Activated naive CD4-positive, alpha-beta T cell treated with anti-CD3 and anti-CD28 coated beads, Interleukin-2, amount 10 ng/mL, durations not matched to agents 7 days and 5 days (primary cell): ENCODE measurements at places on chromosomes 1 and 21.

DNA sequence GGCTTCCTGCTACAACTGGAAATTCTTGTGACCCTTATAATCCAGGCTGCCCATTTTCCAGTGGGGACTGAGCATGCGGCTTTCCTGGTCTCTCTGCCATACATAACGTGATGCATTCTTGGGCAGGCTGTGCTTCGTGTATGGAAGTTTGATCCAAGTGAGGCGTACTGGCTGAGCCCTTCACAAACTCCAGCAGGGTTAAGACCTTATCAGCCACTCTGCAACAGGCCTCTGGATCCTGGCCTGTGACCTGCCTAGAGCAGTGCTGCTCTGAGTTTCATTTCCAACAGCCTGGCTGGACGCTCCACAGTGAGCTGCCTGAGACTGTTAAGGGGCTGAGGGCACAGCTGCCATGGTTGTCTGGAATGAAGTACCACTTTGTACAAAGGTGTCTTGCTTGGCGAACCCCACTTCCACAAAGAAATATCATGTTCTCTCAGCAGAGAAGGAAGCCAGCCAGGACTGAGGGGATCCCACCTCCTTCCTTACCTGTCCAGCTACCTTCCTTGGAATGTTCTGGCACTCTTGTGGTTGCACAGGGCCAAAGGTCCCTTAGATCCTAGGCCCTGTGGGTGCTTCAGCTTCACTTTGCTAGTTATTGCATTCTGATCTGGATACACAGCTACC is 28.5 kb upstream of the XPR1 start:
- DNase-seq: no peak

DNA sequence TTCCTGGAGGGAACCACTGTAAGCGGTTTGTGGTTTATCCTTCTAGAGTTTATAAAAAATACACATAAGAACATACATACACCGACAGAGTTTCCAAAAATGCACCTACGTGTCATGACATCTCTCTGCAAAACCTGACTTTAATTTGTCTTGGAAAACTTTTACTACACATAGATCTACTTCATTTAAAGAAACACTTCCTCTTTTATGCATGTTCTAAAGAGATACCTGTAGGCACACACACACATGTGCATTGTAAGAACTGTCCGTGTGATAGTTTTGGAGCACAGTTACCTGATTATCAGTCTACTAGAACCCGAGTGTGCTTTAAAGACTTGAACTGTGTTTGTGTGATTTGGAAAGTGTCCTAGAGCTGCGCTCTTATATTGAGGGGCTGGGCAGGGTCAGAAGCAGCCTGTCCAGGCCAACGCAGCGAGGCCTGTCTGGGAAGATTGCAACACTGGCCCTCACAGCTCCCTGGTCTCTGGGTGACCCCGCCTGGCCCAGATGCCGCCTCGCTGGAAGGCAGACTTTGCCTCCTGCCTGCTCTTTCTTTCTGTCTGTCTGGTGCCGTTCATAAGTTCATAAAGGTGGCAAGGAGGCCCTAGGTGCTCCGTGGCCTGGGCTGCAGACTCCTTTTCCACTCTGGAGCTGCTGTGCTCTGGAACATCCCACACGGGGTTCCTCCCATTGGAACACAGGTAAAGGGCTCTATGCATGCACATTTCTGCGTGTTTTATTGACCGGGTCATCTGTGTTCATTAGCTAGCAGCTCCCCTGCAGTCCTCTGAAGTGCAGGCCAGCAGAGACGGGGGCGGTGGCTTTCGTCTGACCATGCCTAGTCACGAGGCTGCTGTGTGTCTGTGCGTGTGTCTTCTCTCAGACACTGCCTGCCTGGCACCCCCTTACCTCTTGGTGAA is 46.3 kb downstream of the AGPAT3 start:
- DNase-seq: no peak

DNA sequence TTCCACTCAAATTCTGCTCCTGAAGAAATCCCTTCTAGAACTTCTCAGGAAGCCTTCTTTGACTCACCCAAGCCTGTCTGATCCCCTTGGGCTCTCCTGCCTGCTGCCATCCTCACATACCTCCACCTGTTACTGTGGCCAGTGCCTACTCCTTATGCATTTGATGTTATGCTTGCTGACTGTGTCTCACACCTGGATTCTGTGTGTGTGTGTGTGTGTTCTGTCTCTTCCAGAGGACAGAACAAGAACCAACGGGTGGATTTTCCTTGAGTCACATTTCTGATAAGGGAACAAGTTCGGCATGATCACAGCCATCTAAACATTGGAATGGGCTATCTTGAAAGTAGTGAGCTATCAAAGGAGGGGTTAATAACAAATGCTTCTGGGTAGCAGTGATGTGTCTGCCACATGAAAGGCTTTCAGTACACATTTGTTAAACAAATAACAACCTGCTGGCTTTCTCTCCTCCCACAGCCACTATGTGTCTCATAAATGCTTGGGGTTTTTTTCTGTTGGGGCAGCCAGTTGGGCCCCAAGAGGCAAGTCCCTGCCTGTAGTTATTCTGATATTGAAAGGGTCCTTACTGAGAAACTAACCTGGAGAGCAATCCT is 8.9 kb upstream of the GPR37L1 start:
- no peak for DNase-seq

- DNase-seq: no peak
Observed at GRCh38 chr21:46056450-46056903, 41.4 kb upstream of the COL6A2 start.

DNA sequence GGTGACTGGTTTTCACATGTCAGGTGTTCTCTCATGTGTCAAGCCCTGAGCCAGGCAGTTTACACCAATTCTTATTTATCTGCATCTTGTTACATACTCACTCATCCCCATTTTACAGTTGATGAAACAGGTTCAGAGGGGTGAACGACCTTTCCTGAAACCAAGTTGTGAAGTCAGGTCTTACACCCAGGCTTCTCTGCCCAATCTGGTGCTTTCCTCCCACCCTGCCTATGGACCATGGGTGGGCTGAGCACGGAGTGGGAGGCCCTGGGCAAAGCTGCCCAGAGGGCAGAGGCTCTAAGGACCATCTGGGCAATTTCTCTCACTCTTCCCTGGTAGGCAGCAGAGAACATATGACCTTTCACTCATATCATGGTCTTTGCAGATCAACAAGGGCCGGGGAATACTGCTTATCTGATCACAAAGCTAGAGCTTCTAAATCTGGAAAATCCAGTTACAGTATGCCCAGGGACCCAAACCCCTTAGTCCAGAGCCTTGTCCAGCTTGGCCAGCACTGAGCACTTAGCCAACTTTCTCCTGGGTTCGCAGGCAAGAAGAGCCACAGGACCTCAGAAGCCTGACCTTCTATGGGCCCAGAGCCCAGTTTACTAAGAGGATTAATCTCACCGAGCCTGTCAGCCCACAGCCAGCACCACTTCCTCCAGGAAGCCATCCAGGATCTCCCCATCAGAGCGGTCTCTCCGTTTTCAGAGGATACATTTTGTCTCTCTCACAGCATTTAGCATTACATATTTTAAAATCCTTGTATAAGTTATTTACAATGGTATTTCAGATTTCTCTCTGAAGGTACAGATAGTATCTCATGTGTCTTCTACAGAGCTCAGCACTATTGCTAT is 16.0 kb upstream of the TTC39A start:
- DNase-seq: no peak

- no peak for DNase-seq
Observed at GRCh38 chr1:10105484-10105883, 72.7 kb downstream of the UBE4B start.

GRCh38 chr1:189538271-189538670 is 939.4 kb downstream of the BRINP3 start:
- no peak for DNase-seq

DNA sequence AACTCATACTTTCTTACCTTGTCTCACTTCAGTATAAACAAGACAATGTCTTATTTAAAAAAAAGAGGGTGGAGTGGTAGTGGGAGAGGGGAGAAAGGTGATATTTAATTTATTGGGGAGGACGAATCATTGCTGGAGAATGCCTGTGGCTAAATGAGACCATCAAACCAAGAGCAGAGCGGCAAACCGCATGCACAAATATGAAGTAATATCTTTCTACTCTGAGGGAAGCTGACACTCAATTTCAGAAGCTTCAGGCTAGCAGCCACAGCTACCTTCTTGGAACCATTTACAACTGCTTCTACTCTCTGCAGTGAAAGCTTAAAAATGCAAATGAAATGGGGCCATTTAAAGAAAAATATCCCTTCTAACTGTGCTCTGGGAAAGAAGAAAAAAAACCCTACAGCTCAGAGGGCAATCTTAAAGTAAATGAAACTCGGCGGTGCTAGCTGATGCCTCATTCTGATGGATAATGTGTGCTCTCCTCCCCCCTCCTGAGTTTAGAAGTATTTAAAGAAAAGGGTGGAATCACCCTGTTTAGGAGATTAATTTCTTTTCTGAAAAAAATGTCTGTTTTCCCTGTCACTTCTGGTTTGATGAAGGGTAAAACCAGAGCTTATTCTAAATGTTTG is 178.2 kb upstream of the CAMK1G start:
- DNase-seq: no peak

GRCh38 chr1:164637461-164638375 is 78.7 kb downstream of the PBX1 start:
- DNase-seq: no peak

GRCh38 chr1:205346956-205347574 is 9.7 kb downstream of the KLHDC8A start:
- no peak for DNase-seq

- DNase-seq: no peak
Observed at GRCh38 chr1:116170721-116171589, 59.8 kb downstream of the MAB21L3 start.

DNA sequence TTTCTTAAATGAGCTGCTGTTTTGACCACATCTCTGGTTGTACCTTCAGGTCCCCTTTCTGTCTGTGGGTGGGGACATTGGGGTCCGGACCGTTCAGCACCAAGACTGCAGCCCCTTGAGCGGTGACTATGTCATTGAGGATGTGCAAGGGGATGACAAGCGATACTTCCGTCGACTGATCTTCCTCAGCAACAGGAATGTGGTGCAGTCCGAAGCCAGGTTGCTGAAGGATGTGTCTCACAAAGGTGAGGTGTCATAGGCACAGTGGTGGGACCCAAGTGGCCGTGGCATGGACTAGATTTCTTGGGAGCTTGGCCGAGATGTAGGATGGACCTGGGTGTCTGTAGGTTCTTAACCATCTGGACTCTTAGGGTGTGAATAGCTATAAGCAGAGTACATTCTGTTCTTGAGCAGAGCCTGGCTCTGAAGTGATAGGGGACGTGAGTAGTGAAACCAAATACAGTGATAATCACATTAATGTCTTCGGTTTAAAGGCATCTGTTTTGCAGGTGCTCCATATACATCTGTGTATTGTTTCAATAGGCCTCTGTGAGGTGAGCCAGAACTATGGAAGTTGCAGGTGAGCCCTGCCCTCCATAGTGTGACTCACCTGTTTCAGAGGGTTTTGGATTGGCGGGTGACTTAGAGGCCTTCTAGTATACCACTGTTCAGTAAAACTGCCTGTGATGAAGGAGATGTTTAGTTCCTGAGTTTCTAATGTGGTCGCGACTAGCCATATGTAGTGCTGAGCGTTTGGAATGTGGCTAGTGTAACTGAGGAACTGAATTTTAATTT is 6.4 kb downstream of the METTL13 start:
- DNase-seq: no peak
